Fibroblast of villous mesenchyme (primary cell): ENCODE measurements at places on chromosomes 12 and 14.

DNA sequence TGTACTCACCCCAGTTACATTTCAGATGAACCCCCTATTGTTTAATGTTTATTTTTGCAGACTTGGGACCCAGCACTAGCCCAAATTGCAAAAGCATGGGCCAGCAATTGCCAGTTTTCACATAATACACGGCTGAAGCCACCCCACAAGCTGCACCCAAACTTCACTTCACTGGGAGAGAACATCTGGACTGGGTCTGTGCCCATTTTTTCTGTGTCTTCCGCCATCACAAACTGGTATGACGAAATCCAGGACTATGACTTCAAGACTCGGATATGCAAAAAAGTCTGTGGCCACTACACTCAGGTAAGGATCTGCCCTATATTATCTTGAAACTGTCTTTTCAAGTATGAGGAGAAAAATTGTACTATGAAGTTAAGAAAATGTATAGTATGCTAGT lies 1.2 kb downstream of the GLIPR1 start:
- DNase-seq, result peak; percentile 81

GRCh38 chr12:115866909-115867525 lies 410.5 kb downstream of the MED13L start:
- no peak for DNase-seq

DNA sequence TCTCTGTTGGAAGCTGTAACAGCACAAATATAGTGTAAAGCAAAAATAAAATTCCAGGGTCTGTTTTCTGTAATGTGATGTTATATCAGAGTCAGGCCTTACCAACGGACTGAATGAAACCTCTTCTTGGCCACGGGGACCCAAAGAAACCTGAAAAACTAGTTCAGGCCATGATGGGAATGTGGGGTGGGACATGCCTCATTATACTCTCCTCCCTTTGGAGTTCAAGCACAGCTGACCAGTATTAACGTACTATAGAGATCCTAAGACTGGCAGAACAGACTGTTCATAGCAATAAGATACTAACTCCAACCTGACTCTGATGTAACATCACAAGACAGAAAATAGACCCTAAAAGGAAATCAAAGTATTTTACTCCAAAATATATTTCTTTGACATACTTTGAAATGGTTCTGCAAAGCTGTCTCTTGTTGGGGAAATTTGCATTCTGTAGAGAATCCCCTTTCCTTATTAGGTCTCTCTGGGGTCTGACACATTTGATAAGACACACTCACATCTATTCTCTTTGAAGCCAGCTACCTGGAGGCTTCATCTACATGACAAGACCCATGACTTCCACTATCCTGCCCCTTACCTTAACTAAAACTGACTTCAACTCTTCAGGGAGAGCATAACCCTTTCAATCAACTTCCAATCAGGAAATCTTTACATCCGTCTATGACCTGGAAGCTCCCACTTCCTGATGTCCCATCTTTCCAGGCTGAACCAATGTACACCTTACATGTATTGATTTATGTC lies 444.6 kb downstream of the SOX5 start:
- DNase-seq, result no peak

GRCh38 chr12:63792338-63792737 lies 12.6 kb downstream of the RXYLT1 start:
- DNase-seq, result no peak

- no peak for DNase-seq
These were observed 99.2 kb downstream of the PPM1A start for GRCh38 chr14:60348211-60348610.

GRCh38 chr14:84864548-84865271 lies 665.2 kb upstream of the FLRT2 start:
- no peak for DNase-seq

DNA sequence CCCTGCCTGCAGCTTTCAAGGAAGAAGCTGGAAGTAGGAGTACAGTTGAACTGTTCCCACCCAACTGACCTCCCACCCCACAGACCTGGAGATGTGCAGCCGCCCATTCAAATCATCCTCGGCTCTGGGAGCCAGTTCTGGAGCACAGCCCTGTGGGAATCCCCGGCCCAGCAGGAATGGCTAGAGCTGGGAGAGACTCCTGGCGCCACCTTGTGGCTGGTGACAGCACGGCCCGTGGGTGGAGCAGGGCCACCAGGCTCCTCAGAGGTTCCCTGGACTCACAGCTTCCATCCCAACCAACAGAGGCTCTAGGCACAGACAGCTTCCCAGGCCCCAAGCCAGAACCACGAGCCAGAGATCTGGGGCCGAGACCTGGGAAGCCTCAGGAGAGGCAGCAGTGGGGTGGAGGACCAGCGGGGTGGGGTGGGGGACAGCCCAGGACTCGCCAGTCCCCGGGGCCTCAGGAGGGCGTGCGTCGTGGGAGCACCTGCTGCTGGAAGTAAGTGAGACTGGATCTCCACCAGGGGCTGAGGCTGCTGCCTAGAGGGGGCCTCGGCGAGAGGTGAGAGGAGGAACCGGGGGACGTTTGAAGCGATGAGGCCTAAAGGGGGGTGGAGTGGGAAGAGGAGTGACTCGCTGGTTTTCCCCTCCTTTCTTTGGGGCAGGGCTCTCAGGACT lies 43.4 kb downstream of the RNF34 start:
- DNase-seq, result peak; percentile 71

GRCh38 chr12:54411391-54412241 lies 7.5 kb downstream of the ITGA5 start:
- DNase-seq, result peak; percentile 77

GRCh38 chr14:62854951-62855350 lies 190.3 kb downstream of the KCNH5 start:
- no peak for DNase-seq

- DNase-seq, result peak; percentile 28
These were observed 9.4 kb downstream of the FBXO21 start for GRCh38 chr12:117180758-117181467.

GRCh38 chr12:61993734-61994345 lies 266.4 kb upstream of the USP15 start:
- peak; percentile 31 for DNase-seq

DNA sequence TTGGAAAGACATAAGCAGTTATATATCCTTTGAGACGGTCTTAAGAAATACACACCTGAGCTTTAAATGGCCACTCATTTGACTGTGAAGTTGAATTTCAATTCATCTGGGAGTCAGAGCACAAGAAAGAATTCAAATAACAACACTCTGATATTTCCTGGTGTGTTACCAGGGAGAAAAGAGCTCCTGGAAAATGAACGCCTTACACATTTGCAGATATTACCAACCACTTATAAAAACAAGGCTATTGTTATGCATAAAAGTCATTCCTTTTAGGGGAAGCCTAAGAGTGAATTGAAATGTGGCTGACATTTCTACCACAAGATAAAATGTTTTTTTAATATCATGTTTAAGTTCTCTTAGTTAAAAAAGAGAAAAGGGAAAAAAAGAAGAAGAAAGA lies 229.2 kb upstream of the PLEKHG7 start:
- DNase-seq, result no peak

DNA sequence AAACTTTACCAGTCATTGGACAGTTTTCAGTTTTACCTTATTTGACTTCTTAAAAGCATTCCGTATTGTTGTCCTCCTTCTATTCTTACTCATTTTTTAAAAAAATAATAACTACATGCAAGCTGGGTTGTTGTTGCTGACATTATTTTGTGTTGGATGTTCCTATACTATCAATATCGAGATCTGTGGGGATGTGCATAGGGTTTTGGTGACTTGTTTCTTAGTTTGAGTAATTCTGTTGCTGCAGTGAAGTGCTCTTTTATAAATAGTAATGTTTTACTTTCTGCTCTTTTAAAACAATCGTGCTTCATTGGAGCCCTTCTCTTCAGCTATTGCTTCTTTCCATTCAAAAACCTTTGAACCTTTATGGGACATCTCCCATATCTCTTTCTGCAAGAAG lies 79.4 kb downstream of the METTL25 start:
- DNase-seq, result no peak

DNA sequence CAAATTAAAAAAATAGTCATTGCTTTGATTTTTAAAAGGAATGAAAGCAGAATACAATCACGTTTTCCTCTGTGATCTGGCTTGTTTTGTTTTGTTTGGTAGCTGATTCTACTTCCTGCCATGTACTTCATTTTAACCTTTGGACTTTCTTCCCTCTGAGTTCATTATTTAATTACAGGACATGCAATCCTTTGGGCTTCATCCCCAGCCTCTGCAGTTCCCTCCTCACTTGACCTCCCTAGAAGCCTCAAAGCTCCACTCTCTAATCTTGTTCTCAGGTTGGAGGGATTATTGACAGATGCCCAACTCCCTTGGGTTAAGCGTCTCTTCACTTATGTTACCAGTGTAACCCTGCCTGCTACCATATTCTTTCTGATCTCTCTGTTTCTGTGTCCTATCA lies 967.9 kb upstream of the SEL1L start:
- no peak for DNase-seq
